ENCODE measurements at places on chromosomes 5 and 9.
A peak's percentile ranks its signal among the peaks of the same experiment; 100 is the strongest.

GRCh38 chr5:66553916-66554575 is 42.1 kb upstream of the MAST4 start:
- peak; percentile 5 for DNase-seq

GRCh38 chr5:134492568-134492967 is 32.9 kb upstream of the JADE2 start:
- no peak for DNase-seq

DNA sequence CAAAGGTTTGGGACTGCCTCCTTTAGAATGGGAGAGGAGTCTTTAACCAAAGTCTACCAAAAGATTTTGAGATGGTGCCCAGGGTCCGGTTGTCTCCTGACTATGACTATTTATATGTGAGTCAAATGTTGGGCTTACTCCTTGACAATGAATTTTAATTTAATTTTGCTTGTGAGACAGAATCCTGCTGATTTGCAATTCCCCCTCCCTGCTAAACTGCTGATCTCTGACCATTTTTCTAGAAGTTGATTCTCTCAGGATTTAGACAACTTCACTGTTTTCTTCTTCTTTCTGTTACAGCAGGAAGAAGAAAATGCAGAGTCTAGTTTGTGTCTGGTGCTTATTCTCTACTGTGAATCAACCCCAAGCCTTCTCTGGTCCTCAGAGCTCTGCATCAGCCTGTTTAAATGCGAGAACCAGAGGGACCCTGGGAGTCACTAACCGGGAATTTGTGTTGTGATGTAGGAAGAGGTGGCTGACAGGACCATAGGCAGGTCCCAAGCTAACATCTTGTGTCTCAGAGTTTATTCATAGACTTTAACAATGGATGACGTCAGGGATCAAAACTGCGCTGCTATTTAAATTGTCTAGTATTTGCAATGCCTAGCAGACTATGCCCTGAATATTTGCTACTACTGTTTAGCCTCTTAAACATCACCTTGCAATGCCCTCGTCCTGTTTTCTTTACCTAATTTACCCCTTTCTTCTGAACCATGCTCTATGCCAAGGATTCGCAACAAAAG is 124.0 kb upstream of the TAF11L2 start:
- no peak for DNase-seq

DNA sequence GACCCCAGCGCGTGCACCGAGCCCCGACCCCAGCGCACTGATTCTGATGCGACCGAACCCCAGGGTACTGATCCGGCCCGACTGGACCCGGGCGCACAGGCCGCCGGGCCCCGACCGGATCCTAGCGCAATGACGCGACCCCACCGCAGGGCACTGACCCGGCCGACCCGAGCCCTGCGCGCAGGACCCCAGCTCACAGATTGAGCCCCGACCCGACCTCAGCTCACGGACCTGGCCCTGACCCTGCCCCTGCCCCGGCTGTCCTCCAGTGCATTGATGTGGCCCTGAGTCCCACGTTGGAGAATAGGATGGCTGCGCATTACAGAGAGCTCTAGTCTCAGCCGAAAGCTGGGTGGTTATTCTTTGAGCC is 438 bp downstream of the TRIP13 start:
- DNase-seq = no peak

DNA sequence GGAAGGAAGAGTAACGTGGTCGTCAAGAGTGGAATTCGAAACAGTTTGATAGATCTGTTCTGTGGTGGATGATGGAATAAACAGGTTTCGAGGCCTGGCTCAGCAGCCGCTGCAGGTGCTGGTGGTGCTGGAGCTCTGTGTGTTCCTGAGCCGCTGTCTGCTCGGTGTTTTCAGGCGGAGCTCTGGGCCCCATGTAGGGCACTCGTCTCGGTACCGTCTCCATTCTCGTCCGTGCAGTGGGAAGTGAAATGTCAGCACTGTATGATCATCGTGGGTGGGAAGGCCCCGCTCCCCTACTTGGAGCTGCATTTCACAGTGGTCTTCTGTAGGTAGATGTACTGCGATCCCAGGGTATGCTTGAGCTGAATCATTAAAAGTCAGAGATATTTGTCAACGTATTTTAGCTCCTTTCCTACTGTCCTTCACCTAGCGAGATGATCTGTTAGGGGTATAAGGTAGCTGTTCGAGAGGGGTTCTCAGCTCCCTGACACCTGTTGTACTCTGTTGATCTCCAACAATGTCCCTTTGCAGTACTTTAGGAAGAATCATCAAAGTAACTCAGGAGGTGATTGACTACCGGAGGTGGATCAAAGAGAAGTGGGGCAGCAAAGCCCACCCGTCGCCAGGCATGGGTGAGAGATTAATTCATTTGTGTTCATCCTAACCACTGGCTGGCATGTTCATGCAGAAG is 35.9 kb downstream of the TENT4A start:
- DNase-seq = no peak

GRCh38 chr5:137199966-137200365 is 299.2 kb downstream of the SPOCK1 start:
- DNase-seq = peak; percentile 7

GRCh38 chr9:38329968-38330367 is 62.5 kb upstream of the ALDH1B1 start:
- no peak for DNase-seq

DNA sequence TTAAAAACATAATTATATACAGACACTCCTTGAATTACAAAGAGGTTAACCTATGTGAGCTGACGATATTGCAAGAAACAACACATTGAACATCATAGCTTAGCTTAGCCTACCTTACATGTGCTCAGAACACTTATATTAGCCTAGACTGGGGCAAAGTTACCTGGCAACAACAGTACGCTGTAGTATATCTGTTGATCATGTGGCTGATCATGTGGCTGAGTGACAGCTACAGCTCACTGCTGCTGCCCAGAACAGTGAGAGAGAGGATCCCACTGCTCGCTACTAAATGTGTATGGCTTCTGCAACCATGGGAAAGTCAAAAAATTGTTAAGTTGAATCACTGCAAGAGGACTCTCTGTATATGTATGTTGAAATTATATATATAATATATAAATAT is 169.9 kb downstream of the CDH9 start:
- no peak for DNase-seq

- DNase-seq = no peak
Observed at GRCh38 chr9:114008667-114009410, 69.3 kb downstream of the AMBP start.

GRCh38 chr5:107170620-107171019 is 500.1 kb downstream of the EFNA5 start:
- DNase-seq = no peak

DNA sequence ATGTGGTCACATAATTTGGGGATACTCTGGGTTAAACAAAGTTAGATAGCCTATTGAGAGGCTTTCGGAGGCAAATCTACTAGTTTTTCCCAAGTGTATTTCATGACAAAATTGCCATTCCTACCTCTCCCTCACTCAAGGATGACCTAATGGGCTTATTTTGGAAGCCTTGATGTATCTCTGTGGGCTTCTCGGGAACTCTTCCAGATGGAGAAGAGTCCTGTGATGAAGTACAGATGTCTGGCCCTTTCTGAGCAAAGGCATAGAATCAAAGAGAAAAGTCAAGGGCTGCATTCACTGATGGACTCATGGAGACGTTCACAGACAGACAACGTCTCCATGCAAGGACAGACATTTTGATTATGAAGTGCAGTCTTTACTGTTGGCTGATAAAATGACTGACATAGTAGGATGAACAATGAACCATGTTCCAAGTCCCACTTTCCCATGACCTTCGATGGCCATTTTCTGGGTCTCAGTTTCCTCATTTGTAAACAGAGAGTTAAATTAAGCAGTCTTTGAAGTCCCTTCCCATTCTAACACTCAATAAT is 347.2 kb upstream of the CD180 start:
- DNase-seq = no peak

DNA sequence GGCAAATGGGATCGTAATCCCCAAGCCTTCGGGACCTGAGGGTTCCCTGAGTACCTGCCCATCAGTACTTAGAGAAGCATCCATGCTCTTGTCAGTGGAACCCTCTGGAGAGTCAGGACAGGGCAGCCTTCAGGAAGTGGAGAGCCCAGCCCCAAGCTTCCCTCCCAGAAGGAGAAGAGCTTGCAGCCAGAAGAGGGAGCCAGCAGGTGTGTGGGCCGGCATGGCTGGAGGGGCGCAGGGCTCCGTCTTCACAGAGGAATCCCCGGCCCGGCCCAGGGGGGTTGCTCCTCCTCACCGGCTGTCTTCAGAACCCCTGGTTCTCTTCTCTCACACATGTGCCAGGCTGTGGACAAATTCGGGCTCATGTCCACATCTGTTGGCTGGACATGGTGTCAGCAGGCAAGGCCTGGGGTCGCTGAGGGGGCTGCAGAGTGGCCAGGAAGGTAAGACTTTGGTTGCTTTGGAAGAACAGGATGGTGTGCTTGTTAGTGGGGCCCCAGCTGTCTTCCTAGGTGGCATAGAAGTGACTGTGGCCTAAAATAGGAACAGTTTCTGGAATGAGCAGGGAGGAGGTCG is 58.9 kb upstream of the RXRA start:
- no peak for DNase-seq

DNA sequence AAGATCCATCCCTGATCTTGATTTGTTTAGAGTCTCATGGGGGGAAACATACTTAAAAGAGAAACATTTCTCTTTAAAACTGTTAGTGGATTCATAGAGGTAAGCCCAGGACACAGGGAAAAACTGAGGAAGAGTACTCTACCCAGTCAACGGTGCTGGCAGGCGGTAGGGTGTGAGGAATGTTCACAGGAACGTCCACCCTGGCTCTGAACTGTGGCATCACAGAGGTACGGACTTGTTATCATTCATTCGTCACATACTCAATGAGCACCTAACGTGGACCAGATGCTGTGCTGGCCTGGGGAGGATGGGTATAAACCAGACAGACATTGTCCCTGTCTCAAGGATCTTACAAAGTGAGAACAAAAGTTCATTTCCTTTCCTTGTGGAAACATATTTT is 18.8 kb upstream of the PPARGC1B start:
- no peak for DNase-seq

GRCh38 chr9:23686257-23686656 is 139.8 kb downstream of the ELAVL2 start:
- DNase-seq = no peak

- DNase-seq = peak; percentile 44
Observed at GRCh38 chr5:140642718-140643117, 3.5 kb downstream of the TMCO6 start.

- DNase-seq = no peak
Observed at GRCh38 chr5:172985596-172985995, 2.0 kb downstream of the ATP6V0E1 start.

DNA sequence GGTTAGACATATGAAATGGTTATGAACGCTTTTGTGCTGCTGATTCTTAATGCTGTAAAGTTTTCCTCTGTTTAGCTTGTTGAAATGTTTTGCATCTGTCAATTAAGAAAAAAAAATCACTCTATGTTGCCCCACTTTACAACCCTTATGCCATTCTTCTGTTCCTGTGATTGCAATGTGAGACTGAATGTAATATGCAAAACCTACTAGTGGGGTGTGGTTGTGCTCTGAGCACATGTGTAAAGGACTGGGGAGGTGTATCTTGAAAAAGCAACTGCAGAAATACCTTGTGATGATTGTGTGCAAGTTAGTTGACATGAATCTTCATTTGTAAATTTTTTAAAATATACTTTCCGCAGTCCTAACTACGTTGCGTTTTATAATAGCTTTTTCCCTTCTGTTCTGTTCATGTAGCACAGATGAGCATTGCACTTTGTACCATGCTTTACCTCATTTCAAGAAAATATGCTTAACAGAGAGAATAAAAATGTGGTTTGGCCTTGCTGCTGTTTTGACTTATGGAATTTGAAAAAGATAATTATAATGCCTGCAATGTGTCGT is 357.0 kb upstream of the PIK3R1 start:
- DNase-seq = no peak

GRCh38 chr9:4062966-4063365 is 236.9 kb downstream of the GLIS3 start:
- DNase-seq = peak; percentile 65

- DNase-seq = no peak
Observed at GRCh38 chr5:170303549-170303948, 6.0 kb upstream of the LCP2 start.

GRCh38 chr5:164671640-164672039 is 1166.2 kb downstream of the MAT2B start:
- no peak for DNase-seq

DNA sequence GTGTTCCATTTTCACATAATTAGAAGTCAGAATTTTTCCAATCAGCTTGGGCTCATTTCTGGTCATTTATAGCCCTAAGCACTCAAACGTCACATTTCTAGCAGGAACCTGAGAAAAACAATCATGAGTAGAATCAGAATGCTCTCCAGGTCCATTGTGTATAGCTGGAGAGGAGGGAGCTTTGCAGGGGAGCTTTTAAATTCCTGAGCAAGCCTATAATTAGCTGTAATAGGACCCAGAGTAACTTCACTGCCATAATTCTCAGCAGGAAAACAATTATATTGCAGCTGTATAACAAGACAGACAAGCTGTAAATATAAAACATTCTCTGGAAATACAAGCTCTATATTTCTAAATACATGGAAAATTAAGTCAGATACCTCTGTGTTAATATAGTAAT is 637.6 kb upstream of the SGCD start:
- no peak for DNase-seq

- peak; percentile 64 for DNase-seq
Observed at GRCh38 chr5:123285122-123286023, 137.8 kb downstream of the CEP120 start.
